ENCODE measurements at places on chromosomes 11 and 22. TPM values are rescaled to one million over a fixed set of nuclear protein-coding genes. Genes with fewer than 3 reads are reported as not detected.

OR5B2 gene
- 0.65 TPM for total RNA-seq

C11orf42 gene
- not detected for total RNA-seq

CSNK1E gene
- total RNA-seq, result 31.5 TPM

JHY gene
- total RNA-seq, result 9.3 TPM

MMP27 gene
- not detected for total RNA-seq

MUC5AC gene
- under 0.01 TPM for total RNA-seq

LINC01488 gene
- total RNA-seq, result not detected

SAA2 gene
- total RNA-seq, result not detected

RIBC2 gene
- total RNA-seq, result 5.7 TPM

APLNR gene
- not detected for total RNA-seq

CASP4 gene
- 158 TPM for total RNA-seq

SLC22A8 gene
- not detected for total RNA-seq

SMTNL1 gene
- total RNA-seq, result not detected

EFCAB6 gene
- total RNA-seq, result 2.7 TPM

EML3 gene
- total RNA-seq, result 61.7 TPM

VPREB3 gene
- not detected for total RNA-seq

FAR1 gene
- 124 TPM for total RNA-seq

PNPLA5 gene
- not detected for total RNA-seq

PDE2A gene
- total RNA-seq, result 0.41 TPM

MMP11 gene
- 5.1 TPM for total RNA-seq

KIRREL3 gene
- 0.45 TPM for total RNA-seq

CCDC116 gene
- 0.25 TPM for total RNA-seq

SPA17 gene
- total RNA-seq, result 3.9 TPM

CPT1B gene
- not detected for total RNA-seq

FAM111A gene
- total RNA-seq, result 42.9 TPM
